Caudate nucleus (tissue), 63 donors: ENCODE measurements at places on chromosomes 7 and 10.

DNA sequence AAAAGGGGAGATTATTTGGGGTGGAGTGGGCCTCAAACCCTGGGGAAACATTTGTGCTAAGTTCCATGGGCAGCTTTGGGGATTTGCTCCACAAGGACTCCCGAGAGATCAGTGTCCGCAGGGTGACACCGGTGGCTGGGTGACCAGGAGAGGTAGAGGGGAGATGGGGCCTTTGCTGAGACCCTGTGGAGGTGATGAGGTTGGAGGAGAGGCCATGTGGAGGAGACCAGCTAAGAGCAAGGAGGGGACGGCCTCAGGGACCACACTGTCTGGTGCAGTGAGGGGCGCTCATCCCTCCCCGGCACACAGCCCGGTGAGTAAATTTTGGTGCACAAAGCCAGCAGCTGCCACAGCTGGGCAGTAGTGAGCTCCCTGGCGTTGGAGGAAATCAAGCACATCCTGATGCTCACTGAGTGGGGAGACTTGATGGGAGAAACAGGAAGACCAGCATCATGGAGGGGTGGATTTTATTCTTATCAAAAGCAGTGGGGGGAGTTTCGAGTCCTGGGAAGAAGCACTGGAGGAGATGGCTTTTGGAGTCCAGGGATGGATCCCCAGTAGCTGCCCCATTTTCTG is 20.2 kb upstream of the ELFN1 start:
- DNase-seq: no peak

DNA sequence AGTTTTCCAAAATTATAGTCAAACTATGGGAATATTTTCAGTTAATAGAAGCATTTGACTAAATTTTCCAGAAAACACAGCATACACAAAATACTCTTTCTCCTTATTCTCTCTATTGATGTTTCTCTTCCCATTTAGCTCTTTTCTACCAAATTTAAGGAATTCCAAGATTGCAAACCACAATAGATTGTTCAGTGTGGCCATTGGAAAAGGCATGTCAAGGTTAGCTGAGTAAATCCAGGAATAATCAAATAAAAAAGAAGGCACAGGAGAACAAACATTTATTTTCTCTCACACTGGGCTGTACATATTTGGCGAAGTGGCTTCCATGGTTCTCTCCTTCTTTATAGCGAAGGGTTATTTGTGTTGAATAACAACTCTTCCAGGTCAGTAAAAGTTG is 117.3 kb downstream of the THSD7A start:
- DNase-seq: no peak

- no peak for DNase-seq
These were observed 22.5 kb downstream of the ZEB1 start for GRCh38 chr10:31341552-31341951.

- DNase-seq: no peak
These were observed 123.4 kb downstream of the MAD1L1 start for GRCh38 chr7:2109251-2109872.

DNA sequence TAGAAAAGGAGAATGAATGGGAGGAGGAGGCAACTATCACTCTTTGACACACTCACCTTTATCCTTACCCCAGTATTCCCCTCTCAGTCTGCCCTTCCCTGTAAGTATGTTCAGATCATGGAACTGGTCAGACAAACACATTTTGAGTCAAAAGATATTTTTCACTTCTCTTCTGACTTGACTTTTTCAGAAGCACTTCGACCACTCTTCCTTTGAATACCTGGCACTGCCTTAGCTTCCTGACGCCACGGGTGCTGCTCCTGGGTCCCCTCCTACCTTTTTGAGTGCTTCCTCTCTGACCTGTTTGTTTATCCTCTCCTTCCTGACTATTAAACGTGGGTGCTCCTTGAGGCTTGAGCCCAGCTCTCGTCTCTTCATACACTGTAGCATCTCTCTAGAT is 19.8 kb upstream of the C10orf67 start:
- DNase-seq: no peak

- no peak for DNase-seq
These were observed 2.7 kb downstream of the BAG3 start for GRCh38 chr10:119653916-119654315.

DNA sequence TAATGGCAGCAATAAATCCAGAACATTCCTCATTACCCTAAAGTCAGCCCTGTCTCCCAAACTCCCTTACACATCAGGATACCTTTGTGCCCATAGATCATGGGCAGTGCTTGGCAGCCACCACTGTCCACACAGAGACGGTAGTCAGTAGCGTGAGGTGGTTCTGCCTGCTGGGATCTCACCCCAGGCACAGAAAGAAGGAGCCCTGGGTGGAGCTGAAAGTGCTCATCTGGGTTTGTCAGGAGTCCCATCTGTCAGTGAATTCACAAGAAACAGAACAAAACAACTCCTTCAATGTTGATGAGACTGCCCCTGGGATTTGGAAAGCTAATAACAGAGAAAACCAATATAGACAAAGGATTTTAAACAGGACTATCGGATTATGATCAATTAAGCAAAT is 90.2 kb upstream of the PRSS58 start:
- no peak for DNase-seq

DNA sequence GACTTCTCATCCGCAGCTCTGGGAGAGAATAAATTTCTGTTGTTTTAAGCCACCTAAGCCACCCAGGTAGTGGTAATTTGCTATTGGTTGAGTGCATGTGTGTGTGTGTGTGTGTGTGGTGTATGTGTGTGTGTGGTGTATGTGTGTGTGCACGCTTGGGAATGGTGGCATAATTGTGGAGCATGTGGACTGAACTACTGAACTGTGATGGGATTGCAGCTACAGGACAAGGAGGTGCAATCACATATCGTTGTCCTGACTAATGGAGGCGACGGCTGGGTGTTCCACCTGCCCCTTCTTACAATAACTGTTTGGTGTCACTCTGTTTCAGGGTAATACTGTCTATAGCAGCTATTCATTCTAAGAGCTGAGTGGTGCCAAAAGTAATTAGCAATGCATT is 448.7 kb upstream of the PFKP start:
- no peak for DNase-seq

GRCh38 chr7:136278057-136278456 is 300.9 kb upstream of the MTPN start:
- no peak for DNase-seq

DNA sequence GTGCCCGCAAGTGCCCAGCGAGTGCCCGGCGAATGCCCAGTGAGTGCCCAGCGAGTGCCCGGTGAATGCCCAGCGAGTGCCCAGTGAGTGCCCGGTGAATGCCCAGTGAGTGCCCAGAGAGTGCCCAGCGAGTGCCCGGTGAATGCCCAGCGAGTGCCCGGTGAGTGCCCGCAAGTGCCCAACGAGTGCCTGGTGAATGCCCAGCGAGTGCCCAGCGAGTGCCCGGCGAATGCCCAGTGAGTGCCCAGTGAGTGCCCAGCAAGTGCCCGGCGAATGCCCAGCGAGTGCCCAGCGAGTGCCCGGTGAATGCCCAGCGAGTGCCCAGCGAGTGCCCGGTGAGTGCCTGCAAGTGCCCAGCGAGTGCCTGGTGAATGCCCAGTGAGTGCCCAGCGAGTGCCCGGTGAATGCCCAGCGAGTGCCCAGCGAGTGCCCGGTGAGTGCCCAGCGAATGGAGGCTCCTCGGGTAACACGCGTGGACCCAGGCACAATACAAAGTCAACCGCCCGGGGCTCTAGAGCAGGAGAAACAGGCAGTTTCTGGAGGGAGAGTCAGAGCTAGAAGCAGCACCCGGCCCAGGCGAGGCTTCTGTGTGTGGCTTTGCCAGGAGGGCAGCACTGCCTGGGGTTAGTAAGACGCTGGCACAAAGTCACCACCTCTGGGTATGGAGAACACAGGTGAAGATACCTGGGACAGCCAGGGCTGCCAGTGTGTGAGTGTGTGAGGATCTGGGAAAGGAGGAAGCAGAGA is 38.2 kb upstream of the CFAP46 start:
- DNase-seq: no peak

- DNase-seq: no peak
These were observed 224.1 kb downstream of the DNAJB6 start for GRCh38 chr7:157560710-157561522.
